ENCODE measurements at places on chromosomes 1 and 21.

GRCh38 chr1:2985067-2985561 is 36.2 kb upstream of the ACTRT2 start:
- no peak for DNase-seq

GRCh38 chr1:156754219-156754618 is 2.7 kb upstream of the HDGF start:
- DNase-seq, result peak; percentile 17

DNA sequence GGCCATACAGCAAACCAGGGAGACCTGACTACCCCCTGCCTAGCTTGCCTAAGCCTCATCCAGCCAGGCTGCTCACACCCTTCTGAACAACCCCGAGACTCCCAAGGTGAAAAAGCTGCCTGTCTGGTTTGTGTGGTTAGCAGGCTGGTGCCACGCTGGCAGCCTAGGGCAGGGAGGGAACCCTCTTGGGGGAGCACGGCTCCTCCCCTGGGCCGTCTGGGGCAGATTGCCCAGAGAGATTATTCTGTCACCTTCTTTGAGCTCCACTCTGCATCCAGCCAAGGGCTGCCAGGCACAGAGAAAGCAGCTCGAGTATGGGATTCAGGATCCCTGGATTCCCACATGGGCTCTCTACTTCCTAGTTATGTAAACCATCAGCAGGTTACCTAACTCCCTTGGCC is 27.5 kb upstream of the TCEA3 start:
- no peak for DNase-seq

DNA sequence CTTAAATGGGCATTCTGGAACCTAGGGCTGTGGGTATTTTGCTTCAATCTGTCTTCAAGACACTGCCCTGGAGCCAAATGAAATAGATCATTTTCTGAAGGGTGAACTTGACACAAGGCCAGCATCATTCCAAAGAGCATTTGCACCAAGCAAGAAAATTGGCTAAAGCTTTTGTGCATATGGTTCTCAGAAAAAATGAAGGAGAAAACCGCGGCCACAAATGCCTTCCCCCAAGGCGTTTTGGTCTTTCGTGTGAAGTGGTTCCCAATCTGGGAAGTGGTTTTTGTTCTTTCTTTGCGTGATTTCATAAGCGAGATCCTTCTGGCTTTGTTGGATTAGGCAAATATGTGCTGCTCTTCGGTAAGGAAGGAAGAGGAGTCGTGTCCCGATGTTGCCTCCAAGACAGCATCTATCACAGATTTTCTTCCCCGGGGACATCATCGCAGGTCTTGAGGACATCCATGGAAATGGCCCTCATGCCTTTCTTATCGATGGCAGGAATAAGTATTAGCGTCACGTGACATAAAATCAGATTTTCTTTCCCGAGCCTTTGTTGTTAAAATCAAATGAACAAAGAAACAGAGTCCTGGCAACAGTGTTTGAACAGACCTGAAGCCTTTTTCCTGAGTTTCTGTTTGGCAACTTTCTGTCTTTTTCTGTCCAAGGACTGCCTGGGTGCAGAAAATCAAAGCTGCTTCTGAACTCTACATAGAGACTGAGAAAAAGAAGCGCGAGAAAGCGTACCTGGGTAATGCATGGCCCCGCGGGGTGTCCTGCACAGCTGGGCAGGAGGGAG is 31.0 kb downstream of the ATP5PO start:
- DNase-seq, result no peak

GRCh38 chr1:92970990-92971689 is 9.9 kb upstream of the DIPK1A start:
- no peak for DNase-seq

DNA sequence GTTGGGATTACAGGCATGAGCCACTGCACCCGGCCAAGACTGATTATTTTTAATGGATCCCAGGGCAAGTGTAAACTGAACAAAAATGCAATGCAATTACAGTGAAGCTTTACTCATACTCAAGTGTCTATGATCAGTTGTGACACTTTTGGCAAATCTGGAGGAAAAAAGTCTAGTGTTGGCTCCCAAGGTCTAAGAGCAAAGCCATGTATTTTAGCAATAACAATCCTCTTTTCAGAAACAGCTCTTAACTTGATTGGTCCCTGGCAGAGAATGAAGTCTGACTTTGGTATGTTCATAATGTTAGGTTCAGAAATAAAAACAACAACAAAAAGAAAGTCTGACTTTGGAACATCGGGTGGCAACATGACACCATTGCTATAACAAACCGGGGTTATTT is 40.2 kb upstream of the C1orf53 start:
- DNase-seq, result no peak

- DNase-seq, result peak; percentile 58
These were observed 43.3 kb upstream of the LPAR3 start for GRCh38 chr1:84936116-84936810.

DNA sequence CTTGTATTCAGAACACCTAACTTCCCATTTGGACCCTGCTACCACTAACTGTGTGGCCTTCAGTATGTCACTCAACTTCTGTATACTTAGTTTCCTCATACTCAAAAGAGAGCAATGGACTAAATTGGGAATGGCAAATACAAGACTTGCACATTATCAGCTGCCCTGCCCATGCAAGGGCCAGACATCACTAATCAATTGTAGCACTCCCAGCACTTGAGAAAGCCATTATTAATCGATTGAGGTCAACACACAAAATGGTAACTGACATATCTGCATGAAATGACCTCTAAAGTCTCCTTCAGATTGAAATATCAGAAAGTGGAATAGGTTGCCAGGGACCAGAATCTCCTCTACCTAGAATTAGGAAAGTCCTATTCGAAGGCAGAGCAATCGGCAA is 59.2 kb downstream of the MT1HL1 start:
- DNase-seq, result no peak

GRCh38 chr1:203039609-203040512 is 13.6 kb downstream of the PPFIA4 start:
- peak; percentile 30 for DNase-seq

- DNase-seq, result no peak
These were observed 3.0 kb downstream of the LRRC8D start for GRCh38 chr1:89823679-89824292.

DNA sequence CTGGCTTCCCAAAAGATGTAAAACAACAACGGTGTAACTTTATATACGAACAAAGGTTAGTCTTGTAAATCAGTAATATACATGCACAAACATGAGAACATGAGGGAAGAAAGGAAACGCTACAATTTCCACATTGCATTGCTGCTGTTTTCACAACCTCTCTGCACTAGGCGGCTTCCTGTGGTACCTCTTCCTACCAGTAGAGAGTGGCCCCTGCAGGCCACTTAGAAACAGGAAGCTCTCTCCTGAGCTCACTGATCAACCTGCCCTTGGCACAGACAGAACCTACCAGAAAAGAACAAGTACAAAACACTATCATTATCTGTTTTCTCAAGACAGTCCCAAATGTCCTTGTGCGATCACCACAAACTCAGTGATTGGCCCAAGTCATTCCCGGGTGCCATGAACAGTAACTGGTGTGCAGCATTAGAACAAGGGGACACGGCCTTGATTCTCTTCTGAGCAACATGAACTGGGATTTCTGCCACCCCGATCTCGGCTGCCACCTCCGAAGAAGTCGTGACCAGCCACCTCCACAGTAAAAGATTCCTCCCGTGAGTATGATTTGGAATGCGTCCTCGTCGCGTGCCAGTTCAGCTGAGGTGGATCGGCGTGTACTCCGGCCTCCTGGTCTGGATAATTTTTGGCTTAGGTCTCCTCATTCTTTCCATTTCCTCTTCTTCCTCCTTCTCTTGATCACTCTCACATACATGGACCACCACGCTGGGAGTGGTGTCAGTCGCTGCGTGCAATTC is 5.7 kb upstream of the KCNE1 start:
- peak; percentile 82 for DNase-seq

- DNase-seq, result no peak
These were observed 209.8 kb upstream of the GRIK3 start for GRCh38 chr1:37244083-37244480.

GRCh38 chr1:62280150-62280549 is 39.1 kb downstream of the KANK4 start:
- no peak for DNase-seq

GRCh38 chr21:36690628-36691554 is 8.0 kb upstream of the SIM2 start:
- DNase-seq, result no peak

DNA sequence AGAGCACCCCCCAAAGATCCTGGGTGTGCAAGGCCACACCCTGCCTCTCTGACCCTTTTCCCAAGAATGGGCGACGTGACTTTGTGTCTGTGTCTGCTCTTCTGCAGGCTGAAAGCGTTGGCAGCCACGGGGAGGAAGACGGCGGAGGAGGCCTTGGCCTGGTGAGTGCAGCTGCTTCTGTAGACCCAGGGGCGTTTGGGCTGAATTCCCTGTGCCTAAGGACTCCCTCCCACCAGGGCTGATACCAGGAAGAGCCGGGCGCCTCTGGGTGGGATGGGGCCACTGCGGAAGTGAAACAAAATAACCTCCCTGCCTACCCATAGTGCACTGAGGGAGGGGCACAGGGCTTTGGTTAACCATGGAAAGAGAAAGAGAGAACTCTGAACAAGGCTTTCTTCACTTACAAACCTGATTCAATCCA is 2.5 kb downstream of the UBASH3A start:
- DNase-seq, result peak; percentile 14

DNA sequence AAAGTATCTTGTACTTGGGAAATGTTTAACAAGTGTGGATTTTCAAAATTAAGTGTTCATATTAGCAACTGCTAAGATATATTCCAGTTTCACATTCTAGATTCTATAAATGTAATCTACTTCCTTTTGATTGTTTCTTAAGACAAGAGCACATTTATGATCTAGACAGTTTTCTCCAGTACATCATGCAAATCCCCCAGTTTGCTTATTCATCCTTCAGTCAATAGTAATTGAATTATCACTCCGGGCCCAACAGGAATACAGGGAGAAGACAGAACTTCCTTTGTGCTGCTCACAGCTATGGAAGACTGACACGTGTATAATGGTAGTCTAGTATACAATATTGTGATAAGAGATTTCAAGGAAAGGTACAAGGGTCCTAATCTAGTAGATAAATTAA is 14.5 kb downstream of the PLA2G4A start:
- no peak for DNase-seq

- peak; percentile 71 for DNase-seq
These were observed 3.3 kb upstream of the ZBTB18 start for GRCh38 chr1:244047621-244048255.

DNA sequence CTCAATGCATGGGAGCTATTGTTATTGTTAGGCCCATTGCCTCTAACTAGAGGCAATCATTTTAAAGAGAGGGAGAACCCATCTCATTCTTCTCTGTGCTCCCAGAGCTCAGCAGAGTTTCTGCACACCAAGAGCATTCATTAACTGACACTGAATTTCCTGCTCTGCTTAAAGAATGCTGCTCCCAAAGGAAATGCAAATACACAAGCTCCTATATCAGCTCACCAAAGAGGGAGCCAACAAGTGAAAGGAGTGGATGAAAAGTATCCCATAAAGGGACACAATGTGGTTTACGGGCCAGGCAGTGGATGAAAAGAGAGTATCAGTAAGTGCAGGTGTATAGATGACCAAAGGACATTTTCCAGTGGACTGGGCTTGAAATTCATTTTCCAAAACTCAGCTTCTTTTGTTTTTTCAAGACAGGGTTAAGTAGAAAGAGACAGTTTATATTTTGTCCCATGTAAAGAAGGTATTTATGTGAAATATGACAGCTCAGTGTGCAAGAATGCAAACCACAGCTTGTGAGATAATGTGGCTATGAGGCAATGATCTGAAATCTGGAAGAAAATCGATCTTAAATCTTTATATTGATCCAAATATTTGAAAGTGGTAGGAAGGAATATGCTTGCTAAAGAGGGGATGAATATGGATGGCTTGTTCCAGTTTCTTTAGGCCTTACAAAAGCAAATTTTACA is 207.7 kb upstream of the CAMK1G start:
- DNase-seq, result no peak

GRCh38 chr1:53135735-53136114 is 6.7 kb downstream of the SLC1A7 start:
- DNase-seq, result no peak

- no peak for DNase-seq
These were observed 413.9 kb downstream of the ADGRL2 start for GRCh38 chr1:82214606-82215005.

- DNase-seq, result no peak
These were observed 33.5 kb upstream of the ACTRT2 start for GRCh38 chr1:2987773-2988172.

- no peak for DNase-seq
These were observed 4.9 kb upstream of the EPS15 start for GRCh38 chr1:51523931-51524330.

- no peak for DNase-seq
These were observed 200.7 kb upstream of the POU3F1 start for GRCh38 chr1:38246955-38247952.

GRCh38 chr1:156050376-156050775 is 3.2 kb downstream of the UBQLN4 start:
- no peak for DNase-seq

- no peak for DNase-seq
These were observed 180.6 kb upstream of the C1orf105 start for GRCh38 chr1:172239901-172240300.

GRCh38 chr1:177170756-177171535 is at the start of gene BRINP2:
Gene BRINP2, plus strand, starts transcription at chr1:177170958. Its CDS starts 58,919 bp downstream, at chr1:177229877.
- no peak for DNase-seq

GRCh38 chr1:174797398-174797797 is 202.3 kb upstream of the CACYBP start:
- DNase-seq, result no peak

- DNase-seq, result peak; percentile 78
These were observed 1.9 kb downstream of the PLEKHA6 start for GRCh38 chr1:204357551-204358490.

DNA sequence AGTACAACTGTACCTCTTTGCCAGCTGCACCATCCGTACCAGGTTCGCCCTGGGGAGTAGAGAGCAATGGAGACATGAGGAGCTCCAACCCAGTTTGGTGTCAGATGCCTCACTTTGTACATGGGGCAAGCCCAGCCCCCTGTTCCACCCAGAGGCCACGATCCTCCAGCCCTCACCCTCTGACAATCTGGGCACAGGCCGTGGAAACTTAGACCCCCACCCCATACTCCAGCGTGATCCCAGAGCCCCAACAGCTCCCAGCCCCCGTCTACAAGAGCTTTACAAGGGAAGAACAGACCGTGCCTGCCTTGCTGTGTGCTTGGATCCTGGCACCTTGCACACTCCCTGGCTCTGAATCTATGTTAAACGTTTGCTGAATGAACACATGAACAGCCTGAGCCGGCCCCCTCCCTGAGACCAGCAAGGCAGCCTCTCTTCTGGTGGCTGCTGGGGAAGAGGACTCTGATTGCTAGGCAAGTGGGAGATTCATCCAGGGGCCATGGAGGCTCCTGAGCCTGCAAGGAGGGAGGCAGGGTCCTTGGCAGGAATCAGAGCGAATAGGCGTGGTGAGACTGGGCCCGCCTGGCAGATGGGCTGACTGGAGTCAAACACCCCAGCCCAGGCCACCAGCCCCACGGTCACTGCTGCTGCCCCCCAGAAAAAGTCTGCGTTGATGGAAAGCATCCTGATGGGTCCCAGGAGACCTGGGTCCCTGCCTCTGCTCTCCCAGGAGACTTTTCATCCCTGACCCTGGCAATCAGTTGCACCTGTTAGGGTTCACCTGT is 12.5 kb upstream of the PEF1 start:
- DNase-seq, result no peak

GRCh38 chr1:33097137-33097611 is 16.2 kb downstream of the AZIN2 start:
- no peak for DNase-seq
